Fibroblast of villous mesenchyme (primary cell): ENCODE measurements at places on chromosomes 5 and 9.
A peak's percentile ranks its signal among the peaks of the same experiment; 100 is the strongest.

- DNase-seq: peak; percentile 33
Observed at GRCh38 chr9:36398745-36399144, 1.3 kb downstream of the RNF38 start.

DNA sequence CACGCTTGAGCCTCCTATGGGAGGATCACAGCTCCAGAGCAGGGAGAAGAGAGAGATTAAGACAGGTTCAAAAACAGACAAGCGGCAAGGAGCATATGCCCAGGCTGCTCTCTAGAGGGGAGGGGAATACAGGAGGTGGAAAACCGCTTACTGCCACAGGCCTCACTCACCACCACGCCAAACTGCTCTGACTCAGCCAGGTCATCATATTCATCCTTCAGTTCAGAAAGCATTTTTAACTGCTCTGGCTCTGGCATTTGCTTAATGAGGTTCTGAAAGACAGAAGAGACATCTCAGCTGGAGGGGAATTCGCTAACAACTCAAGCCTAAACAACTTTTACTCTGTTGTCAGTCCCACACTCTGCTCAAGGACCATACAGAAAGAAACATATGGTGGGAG, 40.1 kb downstream of the PCDHGC5 start:
- peak; percentile 79 for DNase-seq

DNA sequence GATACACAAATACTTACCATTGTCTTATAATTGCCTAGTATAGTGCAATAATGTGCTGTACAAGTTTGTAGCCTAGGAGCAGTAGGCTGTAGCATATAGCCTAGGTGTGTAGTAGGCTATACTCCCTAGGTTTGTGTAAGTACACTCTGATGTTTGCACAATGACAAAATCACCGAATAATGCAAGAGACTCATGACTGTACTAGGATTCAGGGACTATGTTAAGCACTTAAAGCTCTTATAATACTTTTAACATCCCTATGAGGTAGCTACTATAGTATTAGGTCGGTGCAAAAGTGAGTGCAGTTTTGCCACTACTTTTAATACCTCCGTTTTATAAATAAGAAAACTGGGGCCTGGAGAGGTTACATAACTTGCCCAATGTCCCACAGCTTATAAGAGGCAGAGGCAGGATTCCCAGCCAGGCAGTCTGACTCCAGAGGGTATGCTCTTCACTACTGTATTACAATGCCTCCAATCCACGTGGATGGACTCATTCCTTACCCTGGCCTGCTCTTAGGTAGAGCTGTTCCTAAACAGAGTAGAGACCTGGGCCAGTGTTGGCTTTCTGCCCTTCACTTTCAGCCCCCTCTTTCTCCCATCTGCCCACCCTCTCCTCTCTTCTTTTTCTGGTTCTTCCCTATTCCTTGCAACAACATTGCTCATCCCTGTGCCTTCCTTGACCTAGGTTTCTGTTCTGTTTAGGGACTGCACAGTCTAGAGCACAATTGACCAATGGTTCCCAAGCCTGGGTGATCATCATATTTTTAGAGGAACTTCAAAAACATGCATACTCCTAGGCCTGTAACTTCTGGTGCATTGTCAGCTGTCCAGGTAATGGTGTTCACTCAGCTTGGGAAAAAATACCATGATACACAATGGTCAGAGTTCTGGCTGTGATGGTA, 114.0 kb downstream of the CARTPT start:
- no peak for DNase-seq

- peak; percentile 53 for DNase-seq
Observed at GRCh38 chr9:32968101-32969011, 33.1 kb downstream of the APTX start.

GRCh38 chr5:73412597-73412988, 36.0 kb downstream of the FOXD1 start:
- no peak for DNase-seq

DNA sequence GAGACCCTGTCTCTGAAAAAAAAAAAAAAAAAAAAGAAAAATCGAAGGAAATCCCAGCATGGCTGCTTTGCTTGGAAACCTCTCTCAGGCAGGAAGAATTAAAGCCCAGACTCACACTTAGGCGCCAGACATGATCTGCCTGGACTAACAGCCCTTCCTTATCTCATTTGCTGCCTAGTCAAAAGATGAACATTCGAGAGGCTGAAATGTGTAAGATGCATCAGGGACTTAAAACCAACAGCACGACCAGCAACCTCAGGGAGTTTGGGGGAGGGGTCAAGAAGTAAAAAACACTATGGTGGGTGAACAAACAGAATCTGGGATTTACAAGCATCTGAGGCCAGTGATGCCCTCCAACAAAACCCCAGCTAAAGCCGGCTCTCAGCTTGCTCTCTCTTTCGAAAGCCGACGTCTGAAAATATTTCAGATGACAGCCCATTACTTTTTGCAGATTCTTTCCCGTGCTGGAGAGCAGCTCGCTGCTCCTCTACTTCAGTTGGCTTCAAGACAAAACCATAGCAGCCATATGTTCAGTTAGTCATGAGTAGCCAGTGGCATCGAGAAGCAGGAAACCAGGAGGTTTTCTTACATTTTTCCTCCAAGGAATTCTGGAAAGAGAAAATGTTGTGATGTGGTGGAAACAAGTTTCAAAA, 249.9 kb downstream of the MARCHF11 start:
- peak; percentile 65 for DNase-seq

DNA sequence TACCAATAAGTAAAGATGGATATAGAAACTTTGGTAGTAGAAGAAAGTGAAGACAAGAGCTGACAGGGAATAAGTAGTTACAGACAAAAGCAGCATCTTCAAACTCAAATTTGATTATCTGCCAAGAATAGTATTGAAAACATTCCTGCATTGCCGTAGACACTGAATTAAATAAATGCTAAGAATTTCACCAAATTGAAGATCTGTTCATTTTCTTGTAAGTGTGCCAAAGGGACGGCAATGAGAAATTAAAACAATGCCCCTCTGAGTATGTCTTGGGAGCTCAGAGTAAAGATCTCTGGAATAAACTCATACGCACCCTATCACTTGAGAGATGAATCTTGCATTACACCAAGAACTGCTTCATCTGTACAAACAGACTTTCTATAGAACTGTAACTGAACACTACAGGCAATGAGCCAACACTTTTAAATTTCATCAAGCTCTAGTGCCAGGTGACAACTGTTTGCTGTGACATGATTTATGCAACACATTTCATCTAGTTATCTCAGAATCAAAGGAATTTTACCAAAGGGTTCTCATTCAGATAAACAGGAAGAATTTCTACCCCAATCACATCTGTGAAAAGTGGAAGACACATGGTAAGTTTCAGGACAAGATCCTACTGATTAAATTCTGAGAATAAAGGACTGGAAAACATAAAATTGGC, 66.9 kb downstream of the RFX3 start:
- no peak for DNase-seq

GRCh38 chr9:109914280-109915027, 134.5 kb downstream of the PALM2AKAP2 start:
- DNase-seq: peak; percentile 93

DNA sequence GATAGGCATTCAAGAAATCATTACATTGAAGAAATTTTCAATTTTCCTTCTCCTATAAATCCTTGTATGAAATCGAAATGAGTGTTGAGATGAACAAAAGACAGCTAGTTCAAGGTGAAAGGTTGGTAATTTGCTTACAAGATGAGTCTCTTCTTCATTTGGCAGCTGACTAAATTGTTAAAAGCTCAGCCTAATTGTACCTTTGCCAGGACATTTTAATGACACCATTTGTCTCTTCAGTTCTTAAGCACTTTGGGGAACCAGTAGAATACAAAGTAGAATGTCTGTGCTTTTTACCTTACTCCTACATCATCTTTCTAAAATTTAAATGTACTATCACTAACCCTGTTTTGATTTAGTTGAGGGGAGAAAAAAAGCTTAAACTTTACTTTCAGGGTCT, 59.4 kb downstream of the GRAMD2B start:
- DNase-seq: peak; percentile 33

- DNase-seq: no peak
Observed at GRCh38 chr9:18421391-18421790, 52.6 kb upstream of the ADAMTSL1 start.

- no peak for DNase-seq
Observed at GRCh38 chr5:144009116-144009515, 161.3 kb downstream of the YIPF5 start.

GRCh38 chr5:1035421-1036405, 27.1 kb downstream of the NKD2 start:
- DNase-seq: no peak

- no peak for DNase-seq
Observed at GRCh38 chr9:99158629-99159028, 53.7 kb downstream of the TGFBR1 start.

DNA sequence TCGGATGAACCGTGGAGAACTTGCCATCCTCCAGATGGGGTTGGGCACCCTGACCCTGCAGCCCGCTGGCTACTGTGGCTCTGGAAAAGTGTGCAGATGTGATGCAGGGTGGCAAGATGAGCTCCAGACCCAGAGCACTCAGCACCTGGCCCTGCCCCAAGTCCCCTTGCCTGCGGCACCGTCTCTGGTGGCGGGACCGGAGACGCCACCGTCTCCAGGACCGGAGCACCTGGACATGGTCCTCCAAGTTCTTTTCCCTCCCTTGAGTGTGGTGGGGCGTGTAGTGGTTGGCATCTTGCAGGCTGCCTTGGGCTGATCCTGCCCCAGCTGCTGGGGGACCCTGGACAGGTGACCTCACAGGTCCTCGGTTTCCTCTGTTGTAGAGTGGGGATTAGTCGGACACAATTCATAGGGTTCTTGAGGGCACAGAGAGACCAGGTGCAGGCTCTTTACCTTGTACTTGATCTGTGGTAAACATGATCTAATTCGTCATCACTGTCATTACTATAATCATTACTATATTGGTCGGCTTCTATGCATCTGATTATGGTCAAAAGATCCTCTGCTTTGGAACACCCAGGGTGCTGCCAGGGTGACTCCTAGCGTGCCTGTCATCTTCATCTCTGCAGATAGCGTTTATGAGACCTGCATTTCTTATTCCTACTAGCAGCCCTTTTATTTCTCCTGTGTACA, 83.5 kb downstream of the COL5A1 start:
- DNase-seq: no peak

DNA sequence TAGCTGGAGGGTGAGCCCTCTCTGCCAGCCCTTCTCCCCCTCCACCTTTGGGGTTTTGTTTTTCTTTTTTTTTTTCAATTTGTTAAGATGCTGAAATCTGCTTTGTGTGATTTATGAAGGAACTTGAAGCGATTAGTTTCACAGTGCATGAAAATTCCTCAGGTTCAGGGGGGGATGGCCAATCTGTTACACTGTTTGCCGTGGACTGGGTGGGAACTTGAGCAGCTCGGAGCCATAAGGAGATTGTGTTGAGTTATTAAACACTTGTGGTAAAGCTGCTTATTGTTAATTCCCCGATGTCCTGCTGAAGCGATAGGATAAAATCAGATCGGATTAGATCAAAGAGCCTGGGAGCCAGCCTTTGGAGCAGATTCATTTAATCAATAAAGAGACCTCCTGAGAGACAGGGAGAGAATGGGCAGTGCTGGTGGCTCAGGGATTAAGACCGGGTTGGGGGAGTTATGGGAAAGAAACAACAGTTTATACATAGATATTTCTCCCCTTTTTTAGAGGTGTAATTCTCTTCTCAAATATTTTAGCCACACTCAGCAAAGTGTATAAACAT, 105.8 kb upstream of the SPATA31D4 start:
- DNase-seq: no peak
